ENCODE measurements at places on chromosomes 16 and 17. TPM values are rescaled to one million over a fixed set of nuclear protein-coding genes. Genes with fewer than 3 reads are reported as not detected.

RHOT2 gene
- total RNA-seq: 118 TPM

GRCh38 chr17:1936766-1937165, 88.4 kb downstream of the RTN4RL1 start:
- H3K36me3 ChIP-seq: peaks cover 4% of the 10 kb centered on the region
- H3K4me1 ChIP-seq: no peaks in the 10 kb centered on the region
- DNase-seq: no peak
- H3K4me3 ChIP-seq: no peak overlapping the region
- no peaks in the 10 kb centered on the region for H3K27me3 ChIP-seq

ZNF18 gene
- total RNA-seq: 7.3 TPM

GRCh38 chr17:7213895-7214299, 5.7 kb downstream of the DLG4 start:
- peak; percentile 62 for DNase-seq
- H3K27ac ChIP-seq: no peak overlapping the region
- peak overlapping the region; percentile 75 for H3K4me3 ChIP-seq
- peaks cover 23% of the 10 kb centered on the region for H3K4me1 ChIP-seq
- peaks cover 18% of the 10 kb centered on the region for H3K36me3 ChIP-seq

DNA sequence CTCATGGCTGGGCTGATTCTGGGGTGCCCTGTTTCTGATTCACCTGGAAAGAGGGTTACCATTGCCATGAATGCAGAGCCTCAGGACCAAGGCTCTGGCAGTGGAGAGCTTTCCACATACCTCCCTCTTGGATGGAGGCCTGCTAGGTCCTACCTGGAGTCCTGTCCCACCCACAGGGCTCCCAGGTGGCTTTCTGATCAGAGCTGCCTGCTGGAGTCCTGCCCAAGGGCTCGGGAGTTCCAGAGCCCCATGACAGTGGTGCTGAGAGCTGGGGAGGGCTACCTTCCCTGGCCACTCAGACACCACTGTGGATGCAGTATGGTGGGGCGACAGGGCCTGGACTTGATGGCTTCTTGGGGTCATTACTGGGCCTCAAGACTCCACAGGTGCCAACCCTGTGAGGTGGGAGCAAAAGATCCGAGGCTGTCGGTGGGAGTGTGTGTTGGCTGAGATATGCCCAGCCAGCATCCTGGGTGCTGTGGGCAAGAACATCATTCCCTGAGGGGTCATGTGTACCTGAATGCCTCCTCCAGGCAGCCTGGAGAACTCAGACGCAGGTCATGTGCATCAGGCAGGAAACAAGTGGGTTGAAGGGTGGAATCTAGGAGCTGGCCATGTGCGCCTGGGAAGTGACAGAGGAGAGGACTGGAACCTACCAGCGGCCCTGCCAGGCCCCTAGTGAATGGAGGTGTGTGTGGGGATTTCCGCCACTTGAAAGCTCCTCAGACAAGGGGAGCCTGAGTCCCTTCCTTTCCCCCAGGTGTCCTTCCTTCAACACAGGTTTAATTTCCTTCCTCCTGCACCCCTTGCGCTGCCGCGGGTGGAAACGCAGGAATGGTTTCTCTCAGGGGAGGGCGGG, 2.3 kb upstream of the WNT3 start:
- no peak for DNase-seq
- H3K4me1 ChIP-seq: no peaks in the 10 kb centered on the region
- no peaks in the 10 kb centered on the region for H3K36me3 ChIP-seq

GRCh38 chr16:69566981-69567680, 1.4 kb downstream of the NFAT5 start:
- peak; percentile 65 for DNase-seq
- H3K27me3 ChIP-seq: no peaks in the 10 kb centered on the region
- H3K27ac ChIP-seq: peak overlapping the region; percentile 98
- H3K4me3 ChIP-seq: peak overlapping the region; percentile 99

PITPNM3 gene
- total RNA-seq: 30.6 TPM

DNA sequence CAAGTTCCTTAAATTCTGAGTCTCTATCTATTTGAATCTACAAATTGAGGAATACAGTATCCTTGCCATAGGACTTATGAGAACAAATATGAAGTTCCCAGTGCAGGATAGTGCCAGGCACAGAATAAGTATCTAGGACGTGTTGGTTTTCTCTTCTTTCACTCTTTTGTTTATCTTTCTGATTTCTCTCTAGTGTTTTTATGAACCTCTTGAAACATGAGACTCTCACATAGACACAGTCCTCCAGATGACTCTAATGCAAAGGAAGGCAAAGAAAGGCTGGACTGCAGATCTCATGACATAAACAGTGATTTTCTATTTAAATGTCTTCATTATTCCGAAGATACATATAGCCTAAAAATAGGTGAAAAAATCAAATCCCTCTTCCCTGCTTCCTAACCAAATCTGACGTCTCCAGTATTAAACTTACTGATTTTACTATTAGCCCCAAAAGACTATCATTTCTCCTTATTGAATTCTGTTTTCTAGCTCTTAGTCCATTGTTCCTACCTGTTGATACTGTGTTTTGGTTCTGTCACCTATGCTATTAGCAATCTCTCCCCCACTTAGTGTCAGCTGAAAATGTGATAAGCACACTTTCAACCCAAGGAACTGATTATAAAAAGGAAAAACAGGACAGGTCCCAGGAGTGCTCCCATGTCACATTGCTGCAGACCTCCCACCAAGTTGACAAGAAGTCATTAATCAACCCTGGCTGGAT, 24.9 kb upstream of the ADAMTS18 start:
- H3K27me3 ChIP-seq: peaks cover 69% of the 10 kb centered on the region
- H3K4me3 ChIP-seq: no peak overlapping the region
- no peak for DNase-seq

- H3K36me3 ChIP-seq: peaks cover 6% of the 10 kb centered on the region
- no peak for DNase-seq
- H3K27ac ChIP-seq: no peak overlapping the region
- H3K27me3 ChIP-seq: peaks cover 9% of the 10 kb centered on the region
- H3K4me1 ChIP-seq: no peaks in the 10 kb centered on the region
- H3K4me3 ChIP-seq: no peak overlapping the region
Observed at GRCh38 chr16:5026664-5027063, 7.1 kb downstream of the NAGPA start.

ADAP2 gene
- 2.2 TPM for total RNA-seq

- DNase-seq: no peak
- no peaks in the 10 kb centered on the region for H3K36me3 ChIP-seq
- H3K4me3 ChIP-seq: no peak overlapping the region
- peaks cover 14% of the 10 kb centered on the region for H3K27me3 ChIP-seq
- no peak overlapping the region for H3K27ac ChIP-seq
Observed at GRCh38 chr16:19245326-19245925, 40.1 kb upstream of the CLEC19A start.

GRCh38 chr16:12153662-12154061, 177.1 kb downstream of the SNX29 start:
- H3K36me3 ChIP-seq: no peaks in the 10 kb centered on the region
- H3K27me3 ChIP-seq: no peaks in the 10 kb centered on the region
- H3K4me1 ChIP-seq: no peaks in the 10 kb centered on the region
- H3K27ac ChIP-seq: no peak overlapping the region
- no peak overlapping the region for H3K4me3 ChIP-seq
- DNase-seq: no peak

LGALS9B gene
- total RNA-seq: not detected

GRCh38 chr17:61485067-61485775, 33.0 kb downstream of the TBX4 start:
- DNase-seq: no peak
- H3K27me3 ChIP-seq: no peaks in the 10 kb centered on the region
- no peak overlapping the region for H3K4me3 ChIP-seq
- H3K27ac ChIP-seq: no peak overlapping the region
- no peaks in the 10 kb centered on the region for H3K36me3 ChIP-seq

GRCh38 chr16:83701494-83701893, 106.3 kb upstream of the HSBP1 start:
- H3K27ac ChIP-seq: no peak overlapping the region
- DNase-seq: peak; percentile 48
- no peaks in the 10 kb centered on the region for H3K27me3 ChIP-seq
- no peaks in the 10 kb centered on the region for H3K36me3 ChIP-seq
- H3K4me1 ChIP-seq: no peaks in the 10 kb centered on the region
- no peak overlapping the region for H3K4me3 ChIP-seq

LRRC37A3 gene
- total RNA-seq: 9.0 TPM

GAST gene
- not detected for total RNA-seq

- H3K36me3 ChIP-seq: no peaks in the 10 kb centered on the region
- no peak overlapping the region for H3K27ac ChIP-seq
- no peaks in the 10 kb centered on the region for H3K27me3 ChIP-seq
Observed at GRCh38 chr17:2837147-2837561, 40.9 kb downstream of the RAP1GAP2 start.

KRTAP4-6 gene
- not detected for total RNA-seq

CENPX gene
- total RNA-seq: 35.6 TPM

IKZF3 gene
- total RNA-seq: not detected

- no peaks in the 10 kb centered on the region for H3K27me3 ChIP-seq
- H3K4me1 ChIP-seq: no peaks in the 10 kb centered on the region
- no peak overlapping the region for H3K27ac ChIP-seq
- no peak overlapping the region for H3K4me3 ChIP-seq
- DNase-seq: no peak
Observed at GRCh38 chr17:66627985-66628384, 206.9 kb upstream of the CACNG5 start.

- H3K27me3 ChIP-seq: no peaks in the 10 kb centered on the region
- DNase-seq: peak; percentile 29
- peaks cover 26% of the 10 kb centered on the region for H3K4me1 ChIP-seq
- no peak overlapping the region for H3K4me3 ChIP-seq
- H3K36me3 ChIP-seq: no peaks in the 10 kb centered on the region
Observed at GRCh38 chr16:83338941-83339340, 468.8 kb upstream of the HSBP1 start.

GRCh38 chr17:78719630-78720298, 62.3 kb downstream of the CYTH1 start:
- H3K4me1 ChIP-seq: peaks cover 64% of the 10 kb centered on the region
- DNase-seq: no peak
- H3K4me3 ChIP-seq: no peak overlapping the region
- no peaks in the 10 kb centered on the region for H3K27me3 ChIP-seq
- H3K36me3 ChIP-seq: no peaks in the 10 kb centered on the region

- no peak for DNase-seq
- no peaks in the 10 kb centered on the region for H3K36me3 ChIP-seq
- no peaks in the 10 kb centered on the region for H3K4me1 ChIP-seq
- H3K4me3 ChIP-seq: no peak overlapping the region
- H3K27ac ChIP-seq: no peak overlapping the region
- H3K27me3 ChIP-seq: peaks cover 90% of the 10 kb centered on the region
Observed at GRCh38 chr17:35342276-35342675, 31.1 kb downstream of the SLFN11 start.

DNA sequence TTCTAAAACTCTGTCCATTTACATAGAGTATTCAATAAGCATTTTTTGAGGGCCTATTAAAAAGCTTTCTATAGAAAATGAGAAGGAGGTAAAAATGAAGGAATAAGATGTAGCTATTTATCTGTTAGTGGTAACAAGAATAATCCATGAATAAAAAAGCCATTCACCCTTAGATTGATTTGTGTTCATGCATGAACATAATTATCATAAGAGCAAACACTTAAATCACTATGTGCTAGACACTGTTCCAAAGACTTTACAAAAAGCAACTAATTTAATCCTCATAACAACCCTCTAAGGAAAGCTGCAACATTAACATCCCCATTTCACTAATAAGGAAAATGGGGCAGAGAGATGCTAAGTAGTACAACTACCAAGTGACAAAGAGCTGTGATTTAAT, 6.6 kb downstream of the CCDC47 start:
- peaks cover 70% of the 10 kb centered on the region for H3K36me3 ChIP-seq
- no peak overlapping the region for H3K4me3 ChIP-seq
- peaks cover 18% of the 10 kb centered on the region for H3K4me1 ChIP-seq
- DNase-seq: no peak

GRCh38 chr16:11359370-11359769, 14.1 kb downstream of the RMI2 start:
- peaks cover 29% of the 10 kb centered on the region for H3K4me1 ChIP-seq
- H3K27ac ChIP-seq: no peak overlapping the region
- peak; percentile 31 for DNase-seq
- H3K36me3 ChIP-seq: peaks cover 1% of the 10 kb centered on the region
- no peak overlapping the region for H3K4me3 ChIP-seq

TNFSF13 gene
- total RNA-seq: 6.3 TPM

CES4A gene
- total RNA-seq: 5.1 TPM

GRCh38 chr17:80569924-80570323, 25.3 kb downstream of the RPTOR start:
- no peak for DNase-seq
- H3K36me3 ChIP-seq: peaks cover 6% of the 10 kb centered on the region
- no peak overlapping the region for H3K27ac ChIP-seq
- H3K4me3 ChIP-seq: no peak overlapping the region

TP53TG3F gene
- not detected for total RNA-seq

DNA sequence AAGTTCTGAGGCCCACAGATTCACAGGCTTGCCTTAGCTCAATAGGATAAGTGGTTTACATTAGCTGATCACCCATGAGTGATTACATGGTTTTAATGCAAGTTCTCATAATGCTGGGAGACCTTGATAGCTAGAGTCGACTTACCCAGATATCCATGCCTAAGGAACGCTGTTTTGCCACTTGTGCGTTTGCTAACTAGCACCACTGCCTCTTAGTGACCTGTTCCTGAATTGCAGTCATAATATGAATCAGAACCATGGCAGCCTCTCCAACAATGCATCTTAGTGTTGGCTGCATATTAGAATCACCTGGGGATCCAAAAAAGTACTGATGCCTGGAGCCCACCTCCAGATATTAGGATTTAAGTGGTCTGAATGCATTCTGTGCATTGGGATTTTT, 251.1 kb upstream of the CDH5 start:
- no peaks in the 10 kb centered on the region for H3K27me3 ChIP-seq
- H3K27ac ChIP-seq: no peak overlapping the region
- no peak overlapping the region for H3K4me3 ChIP-seq
- DNase-seq: no peak
- H3K36me3 ChIP-seq: no peaks in the 10 kb centered on the region
- H3K4me1 ChIP-seq: no peaks in the 10 kb centered on the region

GRCh38 chr17:81676906-81677305, 6.7 kb downstream of the ARL16 start:
- H3K27me3 ChIP-seq: no peaks in the 10 kb centered on the region
- H3K4me1 ChIP-seq: peaks cover 5% of the 10 kb centered on the region
- no peak overlapping the region for H3K27ac ChIP-seq
- no peak for DNase-seq
- peaks cover 36% of the 10 kb centered on the region for H3K36me3 ChIP-seq

DNA sequence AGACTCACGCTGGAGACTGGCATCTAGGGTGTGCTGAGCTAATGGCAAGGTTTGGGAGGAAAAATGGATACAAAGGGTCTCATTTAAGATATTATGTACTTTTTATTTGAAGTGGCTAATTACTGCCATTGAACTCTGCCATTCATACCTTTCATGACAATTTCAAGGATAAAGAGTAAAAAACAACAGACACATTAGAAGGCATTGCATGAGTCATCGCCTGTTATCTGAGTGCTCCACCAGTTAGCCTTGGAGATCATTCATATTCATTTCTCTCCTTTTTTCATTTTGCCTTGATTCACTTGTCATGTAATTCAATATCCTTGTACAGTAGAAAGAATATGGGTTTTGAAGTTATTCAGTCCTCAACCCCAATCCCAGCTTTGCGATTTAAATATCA, 109.5 kb downstream of the CDH8 start:
- no peak overlapping the region for H3K27ac ChIP-seq
- H3K4me3 ChIP-seq: no peak overlapping the region
- H3K4me1 ChIP-seq: no peaks in the 10 kb centered on the region
- H3K27me3 ChIP-seq: no peaks in the 10 kb centered on the region
- no peaks in the 10 kb centered on the region for H3K36me3 ChIP-seq

GRCh38 chr17:9240659-9241370, 219.5 kb downstream of the NTN1 start:
- H3K36me3 ChIP-seq: no peaks in the 10 kb centered on the region
- no peaks in the 10 kb centered on the region for H3K4me1 ChIP-seq
- H3K27me3 ChIP-seq: no peaks in the 10 kb centered on the region
- peak overlapping the region; percentile 21 for H3K4me3 ChIP-seq
- no peak for DNase-seq

KRTAP3-2 gene
- total RNA-seq: not detected

CCL8 gene
- not detected for total RNA-seq

Measured in MCF 10A (cell line).